ENCODE measurements at places on chromosomes 6 and 20.

- DNase-seq, result peak; percentile 86
Measured at GRCh38 chr6:142871910-142872331, 73.1 kb downstream of the HIVEP2 start.

DNA sequence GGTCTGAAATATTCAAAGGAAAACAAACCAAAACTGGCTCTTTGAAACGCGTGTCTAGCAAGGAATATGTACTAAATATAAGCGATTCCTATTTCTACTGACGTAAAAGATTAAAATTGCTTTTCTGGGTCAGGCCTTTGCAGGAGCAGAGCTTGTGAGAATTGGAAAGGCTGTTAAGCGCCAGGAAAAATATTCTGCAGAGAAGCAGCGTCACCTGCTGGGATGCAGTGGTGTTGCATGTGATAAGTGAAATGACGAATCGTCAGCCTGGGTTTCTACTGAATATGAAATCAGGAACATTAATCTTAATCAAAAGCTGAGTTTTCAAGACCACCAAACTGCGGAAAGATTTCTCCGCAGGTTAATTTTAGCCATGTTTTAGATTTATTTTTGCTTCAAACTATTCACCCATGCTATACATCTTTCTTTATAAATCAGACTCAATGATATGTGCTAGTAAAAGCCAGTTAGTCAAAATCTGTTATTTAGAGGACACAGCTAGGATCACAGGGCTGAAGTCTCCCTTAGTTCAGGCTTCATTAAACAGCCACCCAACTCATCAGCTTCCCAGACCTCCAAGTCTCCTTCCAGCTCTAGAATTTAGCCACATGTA lies 67.4 kb downstream of the ALDH8A1 start:
- peak; percentile 96 for DNase-seq

- DNase-seq, result no peak
Measured at GRCh38 chr6:6788394-6789032, 200.0 kb downstream of the LY86 start.

DNA sequence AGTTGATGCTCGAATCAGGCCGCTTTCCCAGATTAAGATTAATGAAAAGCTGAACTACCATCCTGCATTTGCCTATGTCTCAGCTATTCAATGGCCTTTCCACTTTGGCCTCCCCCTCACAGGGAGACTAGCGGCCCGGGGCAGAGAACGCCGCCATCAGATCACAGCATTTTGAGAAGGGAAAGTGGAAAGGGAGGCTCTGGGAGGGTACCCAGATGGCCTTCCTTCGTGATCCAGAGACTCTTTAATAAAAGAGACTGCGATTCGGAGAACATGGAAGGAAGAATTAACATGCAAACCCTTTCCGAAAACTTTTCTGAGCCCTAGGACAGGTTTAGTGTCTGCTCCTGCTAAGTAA lies 533 bp downstream of the MRPS18A start:
- DNase-seq, result no peak

- DNase-seq, result no peak
Measured at GRCh38 chr20:50708845-50709635, 17.7 kb upstream of the RIPOR3 start.

DNA sequence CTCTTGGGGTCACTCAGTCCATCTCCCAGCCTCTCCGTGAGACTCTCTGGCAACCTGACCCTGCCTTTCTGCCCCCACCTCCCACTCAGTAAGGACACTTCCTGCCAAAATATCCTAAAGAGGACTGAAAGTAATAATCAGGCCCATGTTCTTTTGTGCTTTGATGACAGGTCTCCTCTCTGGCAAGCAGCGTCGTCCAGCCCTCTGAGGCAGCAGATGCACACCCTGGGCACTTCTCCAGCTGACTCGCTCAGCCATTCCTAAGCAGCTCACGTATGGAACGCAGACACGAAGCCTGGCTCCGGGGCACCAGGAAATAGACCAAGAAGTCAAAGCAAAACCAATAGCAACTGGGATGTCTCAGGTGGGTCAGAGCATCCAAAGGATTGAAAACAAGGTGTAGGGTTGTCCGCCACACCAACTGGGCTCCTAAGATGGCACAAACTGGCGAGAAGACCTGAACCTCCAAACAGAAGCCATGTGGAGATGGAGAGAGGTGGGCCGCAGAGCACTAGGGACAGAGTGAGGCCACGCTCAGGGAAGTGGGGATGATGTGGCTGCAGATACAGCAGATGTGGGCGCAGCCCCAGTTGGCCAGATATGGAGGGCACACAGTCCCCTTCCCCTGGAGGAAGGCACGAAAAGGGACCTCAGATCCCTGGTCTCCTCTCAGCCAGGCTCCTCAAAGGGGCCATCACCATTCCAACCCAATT lies 99.3 kb downstream of the PRND start:
- DNase-seq, result peak; percentile 90

GRCh38 chr6:3061501-3061941 lies 6.8 kb upstream of the RIPK1 start:
- peak; percentile 73 for DNase-seq

GRCh38 chr6:27865850-27866356 lies 46.3 kb downstream of the OR2B2 start:
- DNase-seq, result no peak

- no peak for DNase-seq
Measured at GRCh38 chr6:18391023-18391422, 3.9 kb downstream of the RNF144B start.

GRCh38 chr6:112781241-112781640 lies 434.1 kb downstream of the RFPL4B start:
- peak; percentile 35 for DNase-seq

DNA sequence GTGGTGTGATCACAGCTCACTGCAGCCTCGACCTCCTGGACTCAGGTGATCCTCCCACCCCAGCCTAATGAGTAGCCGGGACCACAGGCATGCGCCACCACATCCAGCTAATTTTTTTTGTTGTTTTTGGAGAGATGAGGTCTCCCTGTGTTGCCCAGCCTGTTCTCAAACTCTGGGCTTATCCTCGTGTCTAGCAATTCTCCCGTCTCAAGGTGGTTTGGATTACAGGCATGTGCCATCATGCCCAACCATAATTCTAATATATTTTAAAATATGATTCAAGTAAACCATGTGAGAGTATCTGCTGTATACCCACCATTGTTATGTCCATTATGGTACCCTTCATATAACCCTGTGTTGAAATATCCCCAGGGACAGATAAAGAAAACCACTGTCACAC lies 60.3 kb upstream of the C20orf144 start:
- no peak for DNase-seq

GRCh38 chr6:73612611-73613010 lies 41.2 kb downstream of the SLC17A5 start:
- DNase-seq, result no peak

GRCh38 chr6:95294043-95294442 lies 283.3 kb upstream of the MANEA start:
- no peak for DNase-seq

DNA sequence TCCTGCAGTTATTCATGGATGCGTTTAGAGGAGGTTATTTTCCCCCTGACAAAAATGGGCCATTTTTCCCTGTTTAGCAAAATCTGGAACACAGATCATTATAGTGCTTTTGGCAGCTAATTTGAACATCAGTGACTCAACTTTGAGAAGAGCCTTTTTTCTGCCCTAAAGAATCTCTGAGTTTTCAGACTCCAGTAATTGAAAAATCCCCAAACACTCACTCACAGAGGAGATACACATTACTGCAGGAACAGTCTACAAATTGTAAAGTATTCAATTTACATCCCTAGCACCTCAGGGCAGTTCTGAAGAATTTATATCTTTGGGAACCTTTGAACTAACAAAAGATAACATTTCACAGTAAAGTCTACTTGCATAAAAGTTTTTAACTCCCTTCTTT lies 966.6 kb upstream of the SLC35B3 start:
- peak; percentile 8 for DNase-seq

GRCh38 chr6:50093116-50093937 lies 43.6 kb upstream of the DEFB112 start:
- DNase-seq, result no peak

- DNase-seq, result no peak
Measured at GRCh38 chr6:116764961-116765841, at the start of gene FAM162B. FAM162B (minus strand) TSS chr6:116765719; CDS start chr6:116765576, 143 bp downstream.

DNA sequence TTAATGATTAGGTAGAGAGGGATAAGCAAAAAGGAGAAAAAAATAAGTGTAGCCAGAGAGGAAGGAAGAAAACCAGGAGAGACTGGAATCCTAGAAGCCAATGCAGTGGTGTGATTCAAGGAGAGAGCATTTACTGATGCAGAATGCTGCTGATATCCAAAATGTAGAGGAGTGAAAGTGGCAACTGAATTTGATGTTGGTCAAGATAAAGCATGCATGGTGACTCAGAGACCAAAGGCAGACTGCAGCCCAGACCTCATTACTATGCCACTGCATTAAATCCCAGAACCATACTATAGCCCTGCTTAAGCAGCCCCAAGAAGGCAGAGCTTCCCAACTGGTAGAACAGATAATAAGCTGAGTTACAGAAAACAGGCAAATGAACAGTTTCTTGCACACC lies 15.8 kb downstream of the KLHL32 start:
- peak; percentile 1 for DNase-seq

DNA sequence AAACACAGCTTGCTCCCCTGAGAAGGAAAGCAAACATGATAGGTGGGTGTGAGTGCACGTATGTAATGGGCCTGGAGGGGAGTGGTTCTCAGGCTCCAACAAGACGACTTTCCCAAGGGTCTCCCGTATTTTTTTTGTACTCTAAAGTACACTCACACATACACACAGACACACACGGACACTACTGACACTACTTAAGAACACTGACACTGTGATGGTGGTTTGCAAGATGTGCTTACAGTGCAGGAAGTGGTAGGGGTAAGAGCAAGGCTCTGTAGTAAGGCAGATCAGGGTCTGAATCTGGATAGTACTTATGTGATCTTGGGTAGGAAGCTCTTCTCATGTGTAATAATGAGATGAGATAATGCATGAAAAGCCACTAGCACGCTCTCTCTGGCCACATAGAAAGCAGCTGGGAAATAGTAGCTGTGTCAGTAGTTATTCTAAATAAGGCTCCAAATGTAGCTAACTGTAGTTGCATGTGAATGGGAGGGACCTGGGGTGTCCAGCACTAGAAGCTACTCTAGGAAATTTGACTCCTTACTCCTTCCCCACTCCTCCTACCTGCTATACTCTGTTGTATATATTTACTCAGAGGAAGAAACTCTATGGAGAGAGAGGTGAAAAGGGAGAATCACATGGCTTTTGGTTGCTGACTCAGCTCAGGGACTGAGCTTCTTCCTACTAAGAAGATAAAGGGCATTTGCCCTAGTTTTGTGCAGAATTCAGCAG lies 8.4 kb upstream of the ZBTB24 start:
- DNase-seq, result no peak

DNA sequence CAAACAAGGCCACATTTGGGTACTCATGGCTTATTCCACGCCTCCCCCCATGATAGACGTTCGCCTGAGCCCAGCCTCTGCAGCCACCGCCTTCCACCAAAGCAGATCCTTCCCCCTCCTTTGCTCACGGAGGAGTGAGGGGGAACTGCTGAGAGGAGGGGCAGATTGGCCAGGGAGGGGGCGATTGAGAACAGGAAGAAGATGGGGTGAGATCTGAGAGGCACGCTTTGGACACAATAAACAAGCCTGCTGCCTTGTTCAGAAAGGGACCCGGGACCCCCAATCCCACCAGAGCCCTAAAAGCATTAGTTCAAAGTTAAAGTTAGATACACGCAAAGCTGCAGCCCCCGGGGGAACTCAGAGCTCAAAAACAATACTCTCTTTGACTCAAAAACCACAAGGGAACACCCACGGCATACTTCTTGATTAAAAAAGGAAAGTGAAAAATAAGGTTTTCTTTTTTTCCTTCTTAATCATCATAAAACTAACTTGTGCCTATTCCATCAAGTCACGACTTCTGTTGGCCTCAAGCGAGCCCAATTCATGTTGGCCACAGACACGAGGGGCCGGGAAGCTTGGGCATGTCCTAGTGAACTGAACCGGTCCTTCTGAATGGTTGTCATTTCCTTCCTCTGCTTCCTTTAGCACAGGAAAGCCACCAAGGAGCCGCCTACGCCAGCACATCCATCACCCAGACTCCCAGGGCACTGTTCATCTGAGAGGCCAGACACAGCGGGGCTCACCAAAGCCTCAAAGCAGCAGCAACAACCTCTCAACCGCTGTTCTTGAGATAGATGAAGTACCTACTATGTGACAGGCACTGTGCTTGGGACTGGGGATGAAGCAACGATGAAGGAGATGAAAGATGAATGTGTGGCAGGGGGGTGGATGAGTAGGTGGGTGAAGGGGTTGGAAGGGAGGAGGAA lies 44.7 kb downstream of the NFATC2 start:
- peak; percentile 26 for DNase-seq

DNA sequence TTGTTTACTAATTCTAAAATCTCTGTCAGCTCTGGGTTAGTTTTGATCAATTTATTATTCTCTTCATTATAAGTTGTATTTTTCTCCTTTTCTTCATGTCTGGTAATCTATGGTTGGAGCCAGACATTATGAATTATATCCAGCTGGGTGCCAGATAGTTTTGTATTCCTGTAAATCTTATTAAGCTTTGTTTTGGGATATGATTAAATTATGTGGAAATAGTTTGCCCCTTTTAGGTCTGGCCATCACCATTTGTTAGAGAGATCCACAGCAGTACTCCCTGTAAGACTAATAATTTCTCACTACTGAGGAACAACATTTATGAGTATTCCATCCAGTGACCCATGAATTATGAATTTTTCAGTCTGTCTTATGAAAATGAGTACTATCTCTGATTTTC lies 20.9 kb upstream of the SLC17A1 start:
- no peak for DNase-seq

GRCh38 chr20:14782731-14783130 lies 445.3 kb upstream of the FLRT3 start:
- DNase-seq, result no peak

DNA sequence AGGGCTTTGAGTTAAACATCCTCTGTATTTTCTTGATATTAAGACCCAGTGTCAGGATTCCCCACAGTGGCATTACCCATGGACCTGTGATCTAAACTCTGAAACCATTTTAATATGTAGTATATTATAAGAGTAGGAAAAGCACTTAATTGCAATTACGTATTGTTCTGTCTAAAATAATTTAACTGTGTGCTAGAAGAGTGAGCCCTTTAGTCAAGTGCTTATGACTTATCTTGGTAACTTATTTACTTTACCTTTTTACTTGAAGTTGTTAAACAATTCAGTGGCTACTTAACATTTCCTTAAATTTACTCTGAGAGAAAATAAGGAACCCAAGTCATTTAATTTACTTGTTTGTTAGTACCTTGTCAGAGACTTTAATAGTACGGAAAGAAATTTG lies 173.6 kb downstream of the CDKAL1 start:
- DNase-seq, result no peak

DNA sequence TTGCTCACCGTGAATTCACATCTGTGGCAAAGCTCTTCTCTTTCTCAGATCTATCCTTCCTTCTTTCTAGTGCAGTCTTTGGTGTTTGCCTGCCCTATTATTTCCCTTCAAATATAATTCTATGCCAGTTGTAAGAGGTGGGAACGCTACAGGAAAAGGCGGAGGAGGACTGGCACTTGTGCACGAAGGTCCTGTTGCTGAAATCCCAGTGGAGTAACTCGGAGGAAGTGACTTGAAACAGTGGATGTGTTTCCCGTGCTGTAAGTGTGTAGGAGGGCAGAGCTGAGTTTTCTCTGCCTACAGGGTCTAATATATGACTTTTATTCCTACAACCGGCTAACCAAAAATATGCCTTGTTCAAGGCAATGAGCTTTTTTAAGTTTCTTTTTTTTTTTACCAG lies 754.8 kb downstream of the QKI start:
- no peak for DNase-seq

Measured in fibroblast of the aortic adventitia (primary cell).